Activated naive CD4-positive, alpha-beta T cell treated with anti-CD3 and anti-CD28 coated beads for 36 hours (primary cell): ENCODE measurements at places on chromosomes 2 and 18. TPM values are rescaled to one million over a fixed set of nuclear protein-coding genes. Genes with fewer than 3 reads are reported as not detected.

- DNase-seq, result no peak
These were observed 258.6 kb downstream of the RBM43 start for GRCh38 chr2:151002959-151003600.

DNA sequence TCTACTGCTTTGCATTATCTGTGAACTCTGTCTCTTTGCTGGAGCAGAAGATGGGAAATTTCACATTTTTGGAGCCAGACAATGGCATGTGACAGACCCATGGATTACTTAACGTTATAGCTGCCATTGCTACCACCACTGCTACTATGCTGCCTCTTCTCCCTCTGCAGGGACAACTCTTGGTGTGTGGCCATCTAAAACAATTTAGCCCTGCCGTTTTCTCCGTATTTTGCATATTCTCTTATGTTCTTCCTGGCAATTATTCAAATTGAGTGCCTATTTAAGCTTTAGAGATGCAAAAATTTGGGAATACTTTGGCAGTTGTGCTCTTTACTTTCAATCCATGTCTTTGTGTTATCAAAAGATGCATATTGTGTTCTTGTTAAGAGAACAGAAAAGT, 386.8 kb downstream of the XIRP2 start:
- DNase-seq, result no peak

RGPD3 gene
- total RNA-seq, result 0.20 TPM

EVA1A gene
- total RNA-seq, result not detected

DNA sequence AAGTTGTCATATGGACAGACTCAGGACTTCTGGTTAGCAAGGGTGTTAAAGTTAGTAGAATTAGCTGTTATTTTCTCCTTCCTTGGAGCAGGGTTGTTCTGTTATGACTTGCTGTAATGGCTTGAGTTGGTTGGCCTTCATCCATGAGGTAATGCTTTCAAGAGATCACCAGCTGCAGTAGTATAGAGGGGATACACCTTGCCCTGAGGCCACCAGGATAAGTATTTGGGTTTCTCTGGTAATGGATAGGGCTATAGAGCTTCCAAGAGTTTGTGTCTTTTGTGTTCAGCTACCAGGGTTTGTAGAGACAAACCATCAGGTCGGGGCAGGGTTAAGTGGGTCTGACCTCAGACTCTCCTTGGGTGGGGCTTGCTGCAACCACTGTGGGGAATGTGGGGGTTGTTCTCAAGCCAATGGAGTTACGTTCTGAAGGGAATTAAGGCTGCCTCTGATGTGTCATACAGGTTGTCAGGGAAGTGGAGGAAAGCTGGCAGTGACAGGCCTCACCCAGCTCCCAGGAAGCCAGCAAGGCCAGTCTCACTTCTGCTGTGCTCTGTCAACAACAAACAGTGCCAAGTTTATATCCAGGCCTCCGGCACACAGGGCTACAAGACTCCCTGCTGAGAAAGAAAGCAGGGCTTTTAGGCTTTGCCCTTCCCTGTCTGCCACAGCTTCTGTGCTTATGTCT, 356.6 kb downstream of the SPAG16 start:
- no peak for DNase-seq

SALL3 gene
- total RNA-seq, result not detected
